ENCODE measurements at places on chromosomes 1 and 21.

DNA sequence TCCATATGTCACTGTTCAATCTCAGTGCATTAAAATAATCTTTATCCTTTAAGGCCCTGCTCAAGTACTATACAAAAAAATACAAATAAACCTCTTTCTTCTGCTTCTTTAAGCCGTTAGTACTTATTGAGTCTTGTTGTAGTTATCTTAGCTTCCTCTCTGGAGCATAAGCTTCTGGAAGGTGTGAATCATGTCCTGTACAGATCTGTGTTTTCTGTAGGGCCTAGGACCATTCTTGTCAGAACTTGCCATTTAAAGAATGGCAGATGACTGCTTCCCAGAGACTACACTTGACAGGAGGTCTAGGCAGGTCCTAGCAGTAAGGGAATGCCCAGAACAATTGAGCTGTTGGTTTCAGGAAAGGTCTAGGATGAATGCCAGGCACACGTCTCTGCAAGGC, 12.9 kb downstream of the NEK7 start:
- no peak for DNase-seq

DNA sequence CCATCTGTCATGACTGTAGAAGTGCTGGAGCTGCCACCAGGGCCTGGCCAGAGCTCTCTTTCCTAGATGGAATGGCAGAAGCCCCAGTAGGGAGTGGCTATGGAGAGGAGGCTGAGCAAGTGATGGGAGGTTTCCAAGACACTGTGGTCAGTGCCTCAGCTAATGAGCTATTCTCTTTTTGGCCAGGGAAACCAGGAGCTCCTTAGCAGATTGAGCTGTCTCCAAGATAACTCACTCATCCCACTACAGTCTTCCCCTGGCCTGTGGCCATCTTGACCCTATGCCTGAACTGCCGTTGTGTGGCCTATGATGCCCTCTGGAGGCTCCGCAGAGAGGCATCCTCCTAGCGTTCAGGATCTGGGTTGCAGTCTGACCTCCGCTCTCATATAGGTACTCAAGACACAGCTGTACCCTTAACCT, 60.5 kb downstream of the ERI3 start:
- DNase-seq: no peak

GRCh38 chr1:18734001-18734400, 103.4 kb downstream of the PAX7 start:
- no peak for DNase-seq

DNA sequence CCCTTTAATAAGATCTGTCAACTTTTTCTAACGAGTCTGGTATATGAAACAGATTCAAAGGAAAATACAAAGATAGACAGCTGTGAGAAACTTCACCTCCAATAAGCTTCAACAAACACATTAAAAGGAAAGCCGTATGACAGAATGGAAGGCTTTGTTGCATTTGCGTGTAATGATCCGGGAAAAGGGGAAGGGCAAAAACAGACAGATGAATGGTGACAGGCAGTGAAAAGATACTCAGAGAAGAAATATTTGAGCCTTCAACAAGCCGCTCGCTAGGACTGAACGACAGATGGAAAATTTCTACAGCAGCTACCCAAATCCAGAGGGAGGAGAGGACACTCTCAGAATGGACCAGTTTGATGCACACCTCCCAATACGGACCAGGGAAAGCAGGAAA, 14.9 kb downstream of the COPA start:
- DNase-seq: no peak

DNA sequence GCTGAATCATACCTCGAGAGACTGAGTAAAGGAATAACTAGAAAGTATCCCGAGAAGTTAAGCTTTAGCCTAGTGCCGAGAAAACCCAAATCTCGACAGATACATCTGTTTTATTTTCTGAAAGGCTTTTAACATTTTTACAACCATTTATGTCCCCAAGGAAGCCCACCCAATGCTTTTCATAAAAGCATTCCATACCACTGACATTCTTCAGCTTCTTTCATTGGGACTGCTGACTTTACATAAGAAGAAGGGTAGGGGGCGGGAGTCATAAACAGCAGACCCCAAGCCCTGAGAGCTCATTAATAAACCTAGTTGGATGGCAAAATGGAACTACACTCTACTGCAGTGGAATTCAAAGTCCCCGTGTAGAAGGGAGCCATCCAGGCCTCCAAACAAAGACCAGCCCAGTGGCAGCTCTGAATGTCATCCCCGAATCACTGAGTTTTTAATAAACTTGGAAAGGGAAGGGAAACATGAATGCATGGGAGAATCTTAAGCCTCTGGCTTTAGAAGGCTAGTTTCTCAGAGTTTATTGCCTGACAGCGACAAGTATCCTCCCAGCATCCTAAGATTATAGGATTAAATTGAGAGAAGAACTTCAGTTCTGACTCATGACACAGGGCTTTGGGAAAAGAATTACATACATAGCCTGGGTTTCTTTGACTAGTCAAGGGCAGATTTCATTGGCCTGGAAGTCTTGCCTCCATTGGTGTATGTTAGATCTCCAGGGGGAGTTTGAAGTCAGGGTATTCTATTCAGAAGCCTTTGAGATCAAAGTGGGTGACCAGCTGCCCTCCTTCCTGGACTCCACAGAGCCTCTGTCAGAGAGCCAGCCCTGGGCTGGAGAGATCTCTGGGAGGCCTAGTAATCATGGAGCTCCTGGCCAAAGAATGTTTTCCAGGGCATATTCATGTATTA, 3.7 kb downstream of the ATF3 start:
- no peak for DNase-seq

DNA sequence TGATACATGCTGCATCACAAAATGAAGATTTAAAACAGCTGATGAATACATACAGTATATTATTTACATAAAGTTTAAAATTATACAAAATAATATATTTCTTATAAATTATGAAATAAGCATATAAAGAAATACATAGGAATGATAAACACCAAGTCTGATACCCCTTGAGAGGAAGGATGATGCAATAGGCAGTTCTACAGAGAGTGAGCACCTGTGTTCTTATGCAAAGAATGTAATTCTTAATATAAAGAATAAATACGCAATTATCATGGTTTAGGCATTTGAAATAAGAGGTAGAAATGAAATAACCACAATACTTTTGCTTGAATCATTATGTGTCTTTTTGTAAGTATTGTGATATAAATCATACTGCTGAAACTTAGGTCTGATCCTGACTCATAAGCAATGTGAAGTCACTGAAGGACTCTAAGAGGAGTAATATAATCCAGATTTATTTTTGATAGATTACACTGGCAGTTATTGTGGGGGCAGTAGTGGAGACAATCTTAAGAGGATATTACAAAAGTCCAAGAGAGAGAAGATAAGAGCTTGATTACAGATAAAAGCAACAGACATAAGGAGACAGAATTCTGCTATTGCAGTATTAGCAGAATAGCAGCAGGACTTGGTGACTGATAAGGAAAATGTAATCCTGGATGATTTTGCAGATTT, 39.0 kb downstream of the TTLL7 start:
- DNase-seq: no peak

- no peak for DNase-seq
These were observed 68.5 kb downstream of the RGS2 start for GRCh38 chr1:192877283-192877886.

DNA sequence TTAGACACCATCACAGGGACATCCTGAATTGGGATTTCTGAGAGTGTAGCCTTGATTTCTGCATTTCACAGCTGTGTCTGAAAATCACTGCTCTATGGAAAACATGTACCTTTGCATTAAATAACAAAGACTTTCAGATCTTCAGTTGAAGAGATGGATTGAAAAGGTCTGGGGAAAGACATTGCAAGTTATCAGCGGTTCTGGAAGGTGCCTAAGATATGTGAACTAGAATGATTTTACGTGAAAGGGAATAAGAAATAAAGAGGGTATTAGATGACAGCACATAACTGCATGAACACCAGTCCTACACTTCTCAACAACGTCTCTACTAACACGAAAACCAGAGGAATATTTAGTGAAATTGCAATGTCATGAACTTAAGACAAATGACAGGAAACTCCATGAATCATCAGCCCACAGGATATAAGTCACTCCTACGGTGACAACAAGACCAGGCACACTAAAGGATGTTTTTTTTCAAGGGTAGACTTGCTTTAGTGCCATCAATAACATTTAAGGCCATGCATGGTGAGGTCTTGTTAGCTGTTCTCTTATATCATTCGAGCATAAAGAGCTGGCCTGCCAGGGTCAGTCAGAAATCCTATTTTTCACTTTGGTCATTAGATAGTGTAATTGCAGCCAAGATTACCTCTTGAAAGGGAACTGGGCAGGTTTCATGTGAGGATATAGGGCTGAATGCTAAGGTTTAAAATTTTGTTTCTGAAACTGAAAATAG, 283.1 kb downstream of the GRIK1 start:
- DNase-seq: no peak

DNA sequence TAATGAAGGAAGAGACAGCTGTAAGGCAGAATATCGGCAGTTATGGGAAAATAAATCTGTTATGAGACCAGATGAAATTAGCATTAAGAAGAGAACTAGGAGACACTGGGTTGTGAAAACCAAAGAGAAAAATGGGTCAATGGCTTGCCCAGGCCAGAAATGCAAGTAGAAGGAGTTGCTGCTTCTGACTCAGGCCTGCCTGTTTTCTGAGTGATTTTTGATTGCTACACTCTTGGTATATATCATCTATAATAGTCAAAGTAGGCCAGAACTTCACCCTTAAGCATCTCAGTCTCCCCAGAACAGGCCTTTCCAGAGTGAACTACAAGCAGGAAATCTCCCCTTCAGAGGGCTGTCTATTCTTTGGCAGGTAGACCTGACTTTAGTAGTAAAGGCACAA, 107.0 kb downstream of the NRIP1 start:
- DNase-seq: no peak

GRCh38 chr1:147091801-147092200, 80.5 kb downstream of the PRKAB2 start:
- no peak for DNase-seq

GRCh38 chr1:40244138-40244744, 3.5 kb upstream of the TMCO2 start:
- DNase-seq: no peak

- no peak for DNase-seq
These were observed 131.0 kb downstream of the ROR1 start for GRCh38 chr1:63904826-63905225.

- DNase-seq: no peak
These were observed 8.9 kb downstream of the CAMTA1 start for GRCh38 chr1:6794164-6794563.

- no peak for DNase-seq
These were observed 2.9 kb downstream of the RIPK4 start for GRCh38 chr21:41763996-41764395.

DNA sequence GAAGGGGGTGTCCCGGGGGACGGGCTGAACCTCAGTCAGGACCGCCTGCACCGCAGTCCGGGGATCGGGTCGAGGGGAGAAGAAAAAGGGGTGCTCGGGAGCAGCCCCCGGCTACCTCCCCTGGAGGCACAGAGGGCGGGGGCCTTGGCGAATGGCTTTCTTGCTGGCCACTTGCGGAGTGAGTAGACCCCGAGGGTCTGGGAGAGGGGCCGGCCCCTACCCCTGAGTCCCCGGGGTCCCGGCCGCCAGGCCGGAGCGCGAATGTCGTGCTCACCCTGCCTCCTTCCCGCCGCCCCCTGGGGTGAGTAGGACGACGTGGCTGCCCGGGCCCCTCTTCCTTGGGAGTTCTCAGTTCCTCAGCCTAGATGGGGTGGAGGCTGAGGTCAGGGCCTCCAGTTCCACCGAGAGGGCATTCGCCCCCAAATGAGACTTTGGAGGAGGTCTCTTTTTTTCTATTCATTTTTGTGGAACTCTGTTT, 113.0 kb downstream of the OSBPL9 start:
- no peak for DNase-seq

- DNase-seq: no peak
These were observed 138.9 kb upstream of the SPATA6 start for GRCh38 chr1:48610628-48611542.

- no peak for DNase-seq
These were observed 3.5 kb upstream of the TSPEAR start for GRCh38 chr21:44714905-44715304.

DNA sequence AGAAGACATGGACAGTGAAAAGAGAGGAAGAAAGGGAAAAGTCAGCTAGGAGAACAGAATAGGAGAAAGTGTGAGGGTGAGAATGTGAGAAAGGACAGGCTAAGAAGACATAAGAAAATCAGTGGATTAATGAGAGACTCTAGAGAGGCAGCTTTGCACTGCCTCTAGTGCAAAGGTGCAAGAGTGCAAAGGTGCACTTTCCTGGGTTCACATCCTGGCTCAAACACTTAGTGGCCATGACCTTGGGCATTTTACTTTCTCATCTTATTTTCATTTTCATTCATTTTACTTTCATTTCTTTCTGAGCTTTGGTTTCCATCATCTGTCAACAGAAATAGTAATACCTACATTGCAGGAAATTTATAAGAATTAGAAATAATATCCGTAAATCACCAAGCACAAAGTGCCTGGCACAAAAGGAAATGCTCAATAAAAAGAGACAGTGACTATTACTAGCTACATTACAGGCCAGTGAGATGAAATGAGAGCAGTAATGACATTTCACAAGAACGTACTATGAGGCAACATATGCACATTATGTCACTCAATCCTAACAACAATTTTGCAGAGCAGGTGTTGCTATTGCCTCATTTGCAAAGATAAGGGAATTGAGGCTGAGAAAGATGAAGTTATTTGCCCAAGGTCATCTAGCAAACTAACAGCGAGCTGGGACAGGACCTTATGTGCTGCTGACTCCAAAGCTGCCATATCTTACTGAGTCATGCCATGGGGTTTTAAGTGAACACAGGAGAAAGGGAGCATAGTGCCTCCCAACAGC, 107.0 kb upstream of the TLR5 start:
- DNase-seq: no peak

DNA sequence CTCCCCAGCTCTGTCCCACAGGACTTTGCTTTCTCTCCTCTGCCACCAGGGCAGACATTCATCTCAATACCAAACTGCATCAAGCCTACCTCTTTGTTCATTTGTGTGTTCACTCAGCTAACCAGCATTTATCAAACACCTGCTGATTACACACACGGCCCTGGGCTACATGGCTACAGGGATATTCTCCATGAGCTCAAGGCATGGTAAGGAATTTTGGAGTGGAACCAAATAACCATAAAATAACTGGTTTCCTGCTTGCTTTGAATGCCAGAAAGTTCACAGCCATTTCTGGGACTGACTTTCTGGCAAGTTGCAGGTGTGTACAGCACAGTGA, 54.6 kb downstream of the LDLRAD2 start:
- no peak for DNase-seq
